ENCODE measurements at places on chromosomes 7 and 10.

- peak; percentile 45 for DNase-seq
Observed at GRCh38 chr7:73851410-73852338, 9.3 kb upstream of the TMEM270 start.

DNA sequence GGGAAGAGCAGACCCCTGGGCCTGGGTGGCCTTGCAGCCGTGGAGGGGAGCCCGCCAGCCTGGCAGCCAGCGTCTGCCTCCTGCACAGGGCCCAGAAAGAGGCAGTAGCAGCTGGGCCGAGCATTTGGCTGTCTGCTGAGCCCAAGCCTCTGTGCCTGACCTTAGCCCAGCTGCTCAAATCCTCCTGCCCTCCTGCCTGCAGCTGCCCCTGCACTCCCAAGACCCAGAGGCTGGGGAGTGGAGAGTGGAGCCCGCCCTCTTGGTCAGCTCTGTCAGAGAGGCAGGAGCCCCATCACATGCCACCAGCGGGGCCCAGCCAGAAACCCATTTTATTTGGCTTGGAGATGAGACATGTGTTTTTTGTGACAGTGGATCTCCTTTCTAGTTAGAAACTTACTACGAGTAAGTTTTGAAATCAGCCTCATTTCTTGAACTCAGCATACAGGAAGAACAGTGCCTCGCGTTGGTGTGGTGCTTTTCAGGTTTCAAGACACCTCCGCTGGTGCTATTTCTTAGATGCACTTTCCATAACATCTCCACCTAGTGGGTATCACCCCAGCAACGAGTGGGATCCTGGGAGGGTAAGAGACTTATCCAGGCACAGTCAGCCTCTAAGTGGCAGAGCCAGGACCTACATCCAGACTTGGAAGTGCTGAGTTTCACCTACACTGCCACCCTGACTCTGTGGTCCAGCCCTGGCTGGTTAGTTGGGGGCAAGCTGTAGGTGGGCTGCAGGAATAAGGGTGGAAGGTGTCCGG lies 477.1 kb downstream of the RPS24 start:
- DNase-seq = no peak

DNA sequence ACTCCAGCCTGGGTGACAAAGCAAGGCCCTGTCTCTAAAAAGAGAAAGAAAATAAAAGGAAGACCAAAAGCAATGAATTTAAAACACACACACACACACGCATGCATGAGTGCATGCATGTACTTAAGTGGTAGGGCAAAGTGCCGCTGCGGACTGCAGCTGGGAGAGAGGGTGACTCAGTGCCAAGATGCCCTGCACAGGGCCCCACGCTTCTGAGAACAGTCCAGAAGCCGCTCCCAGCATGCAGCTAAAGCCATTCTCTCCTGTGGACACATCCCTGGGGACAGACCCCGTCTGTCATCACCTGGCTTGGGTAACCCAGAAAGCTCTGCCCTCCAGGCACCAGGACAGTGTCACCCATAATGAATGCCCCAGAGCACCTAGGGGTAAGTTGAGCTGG lies 61.0 kb upstream of the MYL10 start:
- DNase-seq = no peak

DNA sequence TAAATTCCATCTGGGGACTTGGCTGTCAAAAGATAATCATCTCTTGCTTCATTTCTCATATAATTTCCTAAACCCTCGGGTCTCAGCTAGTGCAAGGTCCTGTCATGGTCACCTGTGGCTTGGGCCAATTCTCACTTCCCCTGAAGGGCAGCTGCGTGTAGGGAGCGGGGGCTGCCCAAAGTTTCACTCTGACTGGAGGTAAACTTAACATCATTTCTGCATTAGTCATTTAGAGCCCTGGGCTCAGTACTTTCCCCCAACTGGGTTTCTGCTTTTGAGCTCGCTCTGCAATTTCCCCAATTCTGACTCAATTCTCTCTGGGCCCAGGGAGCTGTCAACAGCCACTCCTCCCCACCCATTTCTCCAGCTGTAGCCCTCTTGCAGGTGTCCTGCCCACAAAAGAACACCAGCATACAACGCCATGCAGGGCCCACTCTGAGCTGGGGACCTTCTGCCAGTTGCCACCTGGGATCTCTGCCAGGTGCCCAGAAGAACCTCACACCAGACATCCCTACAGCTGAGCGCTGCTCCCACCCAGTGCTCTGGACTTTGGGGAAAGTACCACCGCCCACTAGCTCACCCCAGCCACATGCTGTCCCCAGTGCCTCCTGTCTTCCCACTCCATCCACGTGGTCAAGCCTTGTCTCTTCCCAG lies 37.9 kb downstream of the VOPP1 start:
- DNase-seq = peak; percentile 84

DNA sequence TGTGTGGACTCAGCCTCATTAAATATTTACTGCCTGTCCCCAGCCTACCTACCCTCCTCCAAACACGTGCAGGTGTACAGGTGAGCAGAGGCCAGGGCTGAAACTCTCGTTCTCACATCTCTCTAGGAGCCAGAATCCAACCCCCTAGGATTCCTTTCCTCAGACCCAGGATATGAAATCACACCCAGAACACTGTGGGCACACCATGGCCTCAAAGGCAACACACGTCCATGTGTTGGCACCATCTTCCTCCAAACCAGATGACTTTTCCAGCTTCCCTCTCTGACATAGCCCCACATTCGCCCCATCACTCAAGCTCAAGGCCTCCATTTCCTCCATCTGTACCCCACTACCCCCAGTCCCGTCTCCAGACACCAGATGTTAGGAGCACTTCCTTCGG lies 51.8 kb upstream of the DUSP5 start:
- DNase-seq = no peak

DNA sequence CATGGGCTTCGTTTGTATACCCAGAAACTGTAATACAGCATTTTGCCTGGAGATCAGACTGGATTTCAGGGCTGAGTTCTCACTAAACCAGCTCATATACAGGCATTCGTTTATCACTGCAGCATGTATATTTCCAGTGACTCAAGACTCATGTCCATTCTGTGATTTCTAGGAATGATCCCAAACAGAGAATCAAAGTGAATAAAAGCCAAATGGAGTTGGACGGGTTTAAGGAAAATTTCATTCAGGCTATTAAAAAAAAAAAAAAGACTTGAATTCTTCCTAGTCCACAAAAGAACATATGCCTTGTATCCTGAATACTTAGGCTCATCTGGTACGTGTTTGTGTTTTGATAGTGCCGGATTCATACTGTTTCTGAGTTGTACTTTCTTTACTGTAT lies 46.8 kb downstream of the TET1 start:
- no peak for DNase-seq

DNA sequence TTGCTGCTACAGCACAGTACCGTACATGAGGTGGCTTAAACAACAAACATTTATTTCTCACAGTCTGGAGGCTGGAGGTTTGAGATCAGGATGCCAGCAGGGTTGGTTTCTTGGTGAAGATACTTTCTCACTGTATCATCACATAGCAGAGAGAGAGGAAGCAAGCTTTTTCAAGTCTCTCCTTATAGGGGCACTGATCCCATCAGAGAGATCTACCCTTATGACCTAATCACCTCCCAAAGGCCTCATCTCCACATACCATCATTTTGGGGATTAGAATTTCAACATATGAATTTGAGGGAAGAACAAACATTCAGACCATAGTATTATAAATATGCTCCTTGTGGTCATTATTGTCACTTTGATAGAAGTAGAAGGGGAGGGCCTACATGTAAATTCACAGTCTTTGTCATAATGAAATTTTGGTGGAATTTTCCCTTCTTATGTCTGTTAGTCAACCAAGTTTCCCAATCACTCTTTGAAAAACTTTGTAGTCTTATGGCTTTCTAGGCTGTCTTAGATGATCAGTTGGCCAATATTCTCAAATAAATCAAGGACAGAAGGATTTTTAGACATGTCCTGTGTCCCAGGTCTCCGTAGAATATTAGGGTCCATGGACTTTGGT lies 606.2 kb downstream of the LRMDA start:
- no peak for DNase-seq

DNA sequence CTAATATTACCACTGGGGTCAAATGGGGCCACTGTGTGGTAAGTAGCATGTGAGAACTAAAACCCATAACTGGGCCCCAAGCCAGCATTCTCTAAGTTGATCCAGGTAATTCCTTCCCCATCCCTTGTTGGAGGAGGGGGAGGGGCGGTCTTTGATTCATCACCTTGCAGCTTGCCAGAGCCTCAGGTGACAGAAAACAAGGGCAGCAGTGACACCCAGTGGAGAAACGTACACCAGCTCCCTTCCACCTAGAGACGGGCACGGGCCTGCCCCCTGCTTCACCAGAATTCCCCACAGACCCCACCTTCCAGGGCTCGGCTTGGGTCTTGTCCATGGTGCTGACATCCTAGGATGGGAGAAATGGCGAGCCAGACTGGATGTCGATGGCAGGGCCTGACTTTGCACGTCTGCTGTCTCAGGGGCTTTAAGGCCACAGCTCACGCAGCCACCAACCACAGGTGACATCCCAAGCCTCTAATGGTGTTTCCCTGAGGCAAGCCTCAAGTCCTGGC lies 102.0 kb downstream of the STRA8 start:
- no peak for DNase-seq

- DNase-seq = no peak
Observed at GRCh38 chr7:42812779-42813178, 99.1 kb downstream of the C7orf25 start.
